ENCODE measurements at places on chromosomes 5 and 9. TPM values are rescaled to one million over a fixed set of nuclear protein-coding genes. Genes with fewer than 3 reads are reported as not detected.

MEGF10 gene
- polyA plus RNA-seq = not detected

SH3PXD2B gene
- not detected for polyA plus RNA-seq

FOXD4L6 gene
- not detected for polyA plus RNA-seq

FRMPD1 gene
- not detected for polyA plus RNA-seq

SPATA31C1 gene
- polyA plus RNA-seq = not detected

KIF4B gene
- polyA plus RNA-seq = not detected

HSPB3 gene
- polyA plus RNA-seq = not detected

PRR16 gene
- not detected for polyA plus RNA-seq

CDKN2A gene
- 6.8 TPM for polyA plus RNA-seq

MYO10 gene
- polyA plus RNA-seq = not detected

GPR151 gene
- polyA plus RNA-seq = not detected

CEL gene
- not detected for polyA plus RNA-seq

MSX2 gene
- not detected for polyA plus RNA-seq

LARP1 gene
- polyA plus RNA-seq = 28.4 TPM

TRIM7 gene
- 0.74 TPM for polyA plus RNA-seq

PCDHGB2 gene
- polyA plus RNA-seq = 0.09 TPM

IQGAP2 gene
- 70.5 TPM for polyA plus RNA-seq

SLC6A7 gene
- polyA plus RNA-seq = not detected

SNCB gene
- not detected for polyA plus RNA-seq

JADE2 gene
- 47.1 TPM for polyA plus RNA-seq

PCDHAC2 gene
- not detected for polyA plus RNA-seq

ZBED3 gene
- 1.6 TPM for polyA plus RNA-seq

MCCC2 gene
- polyA plus RNA-seq = 26.0 TPM

SEMA5A gene
- not detected for polyA plus RNA-seq

SHLD3 gene
- 4.2 TPM for polyA plus RNA-seq

PCDHB15 gene
- not detected for polyA plus RNA-seq

C7 gene
- polyA plus RNA-seq = not detected

CDH9 gene
- not detected for polyA plus RNA-seq

ENG gene
- polyA plus RNA-seq = 7.9 TPM

CDKN2B-AS1 gene
- polyA plus RNA-seq = not detected

MZB1 gene
- polyA plus RNA-seq = 3.5 TPM

ADAMTS2 gene
- not detected for polyA plus RNA-seq

BHMT2 gene
- polyA plus RNA-seq = not detected

NDST1 gene
- 0.13 TPM for polyA plus RNA-seq

PCDHGB6 gene
- 0.25 TPM for polyA plus RNA-seq

FOXD4L4 gene
- not detected for polyA plus RNA-seq

ASS1 gene
- polyA plus RNA-seq = not detected

RASGRF2 gene
- 13.4 TPM for polyA plus RNA-seq

N4BP3 gene
- polyA plus RNA-seq = 1.7 TPM

ARID3C gene
- polyA plus RNA-seq = not detected

EIF4E1B gene
- not detected for polyA plus RNA-seq

C5orf52 gene
- polyA plus RNA-seq = not detected

GADD45G gene
- polyA plus RNA-seq = 0.62 TPM

SNCAIP gene
- polyA plus RNA-seq = not detected

BTNL9 gene
- polyA plus RNA-seq = not detected

BSPRY gene
- 0.55 TPM for polyA plus RNA-seq

LHFPL2 gene
- polyA plus RNA-seq = 0.20 TPM

IRX2 gene
- polyA plus RNA-seq = not detected

GCNT1 gene
- 4.3 TPM for polyA plus RNA-seq

PCDHA1 gene
- polyA plus RNA-seq = not detected

SLC1A1 gene
- not detected for polyA plus RNA-seq

DRD1 gene
- polyA plus RNA-seq = not detected

PDE6A gene
- not detected for polyA plus RNA-seq

Measured in CD8-positive, alpha-beta memory T cell (primary cell).